ENCODE measurements at places on chromosomes 3 and 15.

- no peak for DNase-seq
Observed at GRCh38 chr3:8709287-8709686, 24.3 kb upstream of the CAV3 start.

DNA sequence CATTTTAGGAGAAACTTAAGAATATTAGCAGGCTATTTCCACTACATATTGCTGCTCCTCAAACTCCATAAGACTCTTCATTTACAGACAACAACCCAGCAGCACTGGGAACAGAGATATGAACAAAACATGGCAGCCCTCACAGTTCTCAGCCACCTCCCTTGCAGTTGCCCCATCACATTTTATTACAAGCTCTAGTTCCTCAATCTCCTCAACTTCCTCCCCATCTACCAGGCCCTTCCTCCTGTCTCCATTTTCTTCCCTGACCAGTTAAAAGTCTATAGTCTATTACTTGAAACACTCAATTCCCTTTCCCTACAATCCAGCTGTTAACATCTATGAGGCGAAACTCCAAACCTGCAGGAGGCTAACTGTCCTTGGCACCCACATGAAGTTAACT lies 412.5 kb downstream of the TBC1D5 start:
- DNase-seq = no peak

GRCh38 chr15:25713736-25714537 lies 149.2 kb downstream of the ATP10A start:
- no peak for DNase-seq

GRCh38 chr3:32531010-32531647 lies 28.5 kb upstream of the CMTM6 start:
- DNase-seq = no peak

- DNase-seq = no peak
Observed at GRCh38 chr3:44237665-44238064, 4.0 kb upstream of the TOPAZ1 start.

GRCh38 chr3:141735176-141735575 lies 2.9 kb upstream of the RNF7 start:
- no peak for DNase-seq

DNA sequence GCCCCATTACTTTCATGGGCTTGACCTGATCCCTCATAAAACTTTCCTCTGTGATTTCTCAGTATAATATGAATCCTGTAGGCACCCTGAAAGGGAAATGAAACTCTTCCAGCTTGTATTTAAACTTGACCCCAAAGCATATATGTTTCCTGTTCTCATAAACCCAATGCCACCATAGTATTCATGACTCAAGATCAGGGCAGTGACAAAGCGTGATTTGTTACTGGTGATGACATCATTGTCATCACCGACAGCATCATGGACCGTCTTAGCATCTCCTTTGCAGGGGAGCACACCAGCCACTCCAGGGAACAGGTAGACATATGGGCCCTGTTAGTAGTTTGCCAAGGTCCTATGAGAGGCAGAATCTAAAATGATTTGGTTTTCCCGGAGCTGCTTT lies 741.2 kb downstream of the NR2F2 start:
- DNase-seq = no peak

- DNase-seq = peak; percentile 28
Observed at GRCh38 chr3:157438194-157438730, 1.6 kb downstream of the PTX3 start.

DNA sequence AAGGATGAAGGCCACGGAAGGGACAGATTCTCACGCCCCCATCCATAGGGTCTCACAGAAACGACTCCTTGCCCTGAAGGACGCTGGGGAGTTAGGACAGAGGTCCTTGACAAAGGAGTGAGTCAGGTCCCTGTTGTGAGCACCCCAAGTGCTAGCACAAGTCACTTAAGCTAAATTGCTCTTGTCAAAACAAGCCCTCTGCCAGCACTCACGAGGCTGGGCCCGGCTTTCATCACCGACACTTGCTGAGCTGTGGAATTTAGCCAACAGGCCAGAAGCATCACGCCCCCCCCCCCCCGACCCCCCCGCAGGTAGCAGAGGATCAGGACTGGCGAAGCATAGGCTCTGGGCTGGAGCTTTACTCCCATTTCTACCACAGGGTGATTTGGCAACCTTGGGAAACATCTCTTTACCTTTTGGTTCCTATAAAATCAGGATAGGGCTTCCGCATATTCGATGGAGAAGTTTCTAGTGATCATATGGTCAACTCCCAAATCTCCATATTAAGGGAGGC lies 75.4 kb downstream of the ADCY5 start:
- no peak for DNase-seq

DNA sequence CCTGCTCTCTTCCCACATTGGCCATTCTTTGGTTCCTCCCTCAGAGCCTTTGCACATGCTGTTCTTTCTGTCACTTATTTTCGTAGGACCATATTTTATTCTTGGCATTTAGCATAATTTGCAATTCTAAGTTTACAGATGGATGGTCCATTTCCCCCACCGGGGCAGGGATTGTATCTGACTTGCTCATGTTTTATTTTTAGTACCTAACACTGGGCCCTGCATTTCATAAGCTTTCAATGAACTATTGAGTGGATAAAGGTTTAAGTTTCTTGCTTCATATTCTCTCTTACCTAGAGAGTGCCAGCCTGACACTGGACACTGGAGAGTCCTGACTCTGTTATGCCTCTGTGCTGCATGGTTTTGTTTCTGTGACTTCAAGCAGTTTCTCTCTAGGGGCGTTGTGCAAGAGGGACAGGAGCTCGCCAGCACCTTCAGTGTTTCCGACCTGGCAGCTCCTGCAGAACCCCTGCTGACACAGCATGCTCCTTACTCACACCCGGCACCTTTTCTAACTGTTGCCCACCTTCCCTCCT lies 87.4 kb downstream of the FLNB start:
- no peak for DNase-seq

DNA sequence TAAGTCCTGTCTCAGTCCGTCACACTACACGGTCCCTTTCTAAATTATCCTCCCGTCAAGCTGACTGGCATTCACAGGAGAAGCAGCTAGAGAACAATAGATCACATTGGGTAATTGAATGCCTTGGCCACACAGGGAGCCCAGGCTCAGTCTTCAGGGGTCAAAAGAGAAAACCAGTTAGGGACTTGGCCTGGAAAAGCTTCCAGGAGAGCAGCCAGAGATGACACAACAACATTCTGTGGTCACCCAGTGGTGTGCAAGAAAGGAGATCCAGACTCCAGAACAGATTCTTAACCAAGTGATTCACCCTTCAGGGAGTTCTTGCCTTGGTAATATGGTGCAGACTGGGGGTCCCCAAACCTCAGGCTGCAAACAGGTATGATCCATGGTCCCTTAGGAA lies 15.9 kb downstream of the ARHGAP31 start:
- DNase-seq = no peak

- DNase-seq = no peak
Observed at GRCh38 chr3:83065851-83066460, 1304.5 kb upstream of the GBE1 start.

DNA sequence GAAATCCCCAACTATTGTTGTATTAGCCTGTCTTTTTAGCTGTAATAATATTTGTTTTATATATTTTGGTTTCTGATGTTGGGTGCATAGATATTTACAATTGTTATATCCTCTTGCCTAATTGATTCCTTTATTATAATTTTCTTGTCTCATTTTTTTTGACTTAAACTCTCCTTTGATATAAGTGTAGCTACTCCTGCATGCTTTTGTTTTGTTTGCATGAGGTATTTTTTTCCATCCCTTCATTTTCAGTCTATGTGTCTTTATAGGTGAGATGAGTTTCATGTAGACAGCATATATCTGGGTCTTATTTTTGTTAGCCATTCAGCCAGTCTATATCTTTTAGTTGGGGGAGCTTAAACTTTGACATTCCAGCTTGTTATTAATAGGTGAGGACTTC lies 37.4 kb downstream of the FAIM start:
- no peak for DNase-seq

DNA sequence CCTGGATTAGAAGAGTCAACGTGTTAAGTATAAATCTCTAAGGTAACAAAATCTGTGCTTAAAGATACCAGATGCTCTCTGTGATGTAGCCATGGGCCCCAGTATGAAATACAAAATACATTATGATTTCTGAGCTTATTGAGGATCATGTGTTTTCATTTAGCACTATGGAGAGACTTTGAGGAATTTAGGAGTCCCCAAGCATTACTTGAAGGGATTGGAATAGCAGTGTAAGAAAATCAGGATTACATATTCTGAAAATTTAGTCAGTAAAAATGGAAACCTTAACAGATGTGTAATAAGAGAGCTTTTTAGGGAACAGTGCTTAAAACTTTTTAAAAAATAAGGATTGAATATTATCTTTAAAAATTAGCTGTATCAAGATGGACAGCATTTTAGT lies 35.5 kb downstream of the ECT2 start:
- no peak for DNase-seq

GRCh38 chr3:94069194-94069813 lies 6.4 kb downstream of the NSUN3 start:
- no peak for DNase-seq

- no peak for DNase-seq
Observed at GRCh38 chr15:75834021-75834420, 9.2 kb upstream of the UBE2Q2 start.

DNA sequence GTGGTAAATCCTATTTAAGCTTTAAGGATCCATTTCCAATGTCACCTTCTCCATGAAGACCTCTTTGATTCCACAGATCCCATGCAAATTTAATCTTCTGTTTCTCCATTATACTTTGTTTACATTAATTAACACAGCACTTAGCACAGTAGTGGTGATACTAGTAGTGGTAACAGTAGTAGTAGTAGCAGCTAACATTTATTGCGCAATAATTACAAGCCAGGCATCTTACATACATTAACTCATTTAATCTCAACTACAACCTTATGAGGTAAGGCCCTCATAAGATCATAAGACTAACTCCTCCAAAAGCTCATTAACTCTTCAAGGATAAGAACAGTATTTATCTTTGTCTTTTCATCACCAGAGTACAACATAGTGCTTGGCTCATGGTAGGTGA lies 54.8 kb upstream of the FSIP1 start:
- no peak for DNase-seq

- DNase-seq = no peak
Observed at GRCh38 chr3:178127221-178127620, 409.0 kb upstream of the KCNMB2 start.

DNA sequence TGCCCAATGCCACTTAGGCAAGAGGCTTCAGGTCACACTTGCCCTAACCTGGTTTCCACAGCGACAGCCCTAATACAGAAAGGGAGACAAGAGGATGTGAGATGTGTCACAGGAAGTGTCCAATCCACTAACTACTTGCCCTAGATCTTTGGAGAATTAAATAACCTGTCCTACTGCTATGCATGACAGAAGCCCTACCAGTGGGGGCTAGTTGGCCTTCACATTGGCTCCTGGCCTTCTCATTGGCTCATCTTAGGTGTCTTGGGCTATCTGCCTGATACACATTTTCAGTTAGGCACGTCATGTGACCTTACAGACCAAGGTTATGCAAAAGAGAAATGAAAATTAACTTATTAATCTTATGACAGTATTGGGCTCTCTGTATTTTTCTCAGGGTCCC lies 449.9 kb downstream of the FHIT start:
- DNase-seq = no peak

- no peak for DNase-seq
Observed at GRCh38 chr3:71304684-71305083, 278.8 kb downstream of the FOXP1 start.

DNA sequence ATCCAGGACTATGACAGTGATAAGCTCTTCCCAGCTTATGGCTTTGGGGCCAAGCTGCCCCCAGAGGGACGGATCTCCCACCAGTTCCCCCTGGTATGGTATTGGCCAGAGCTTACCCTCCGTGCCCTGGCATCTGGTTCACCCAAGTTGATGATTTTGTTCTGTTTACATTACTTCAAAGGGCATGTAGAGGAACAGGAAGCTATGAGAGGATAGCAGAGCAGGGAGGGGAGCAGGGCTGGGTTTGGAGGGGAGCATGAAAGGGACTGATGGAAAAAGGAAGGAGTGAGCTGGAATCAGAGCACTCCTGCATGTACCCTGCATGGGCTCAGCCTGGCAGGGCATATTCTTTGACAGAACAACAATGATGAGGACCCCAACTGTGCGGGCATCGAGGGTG lies 13.4 kb upstream of the BRPF1 start:
- DNase-seq = no peak

DNA sequence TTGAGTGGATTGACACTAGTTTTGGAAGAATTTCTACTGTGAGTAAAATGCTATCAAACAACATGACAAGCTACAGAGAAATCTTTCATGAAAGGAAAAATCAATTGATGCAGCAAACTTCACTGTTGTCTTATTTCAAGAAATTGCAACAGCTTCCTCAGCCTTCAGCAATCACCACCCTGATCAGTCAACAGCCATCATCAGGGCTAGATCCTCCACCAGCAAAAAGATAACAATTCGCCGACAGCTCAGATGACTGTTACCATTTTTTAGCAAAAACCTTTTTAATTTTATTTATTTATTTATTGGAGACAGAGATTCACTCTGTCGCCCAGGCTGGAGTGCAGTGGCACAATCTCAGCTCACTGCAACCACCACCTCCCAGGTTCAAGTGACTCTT lies 44.0 kb downstream of the MLH1 start:
- DNase-seq = no peak

GRCh38 chr3:2246873-2247648 lies 148.4 kb downstream of the CNTN4 start:
- no peak for DNase-seq

- DNase-seq = no peak
Observed at GRCh38 chr15:88648357-88649214, 9.8 kb downstream of the ISG20 start.

DNA sequence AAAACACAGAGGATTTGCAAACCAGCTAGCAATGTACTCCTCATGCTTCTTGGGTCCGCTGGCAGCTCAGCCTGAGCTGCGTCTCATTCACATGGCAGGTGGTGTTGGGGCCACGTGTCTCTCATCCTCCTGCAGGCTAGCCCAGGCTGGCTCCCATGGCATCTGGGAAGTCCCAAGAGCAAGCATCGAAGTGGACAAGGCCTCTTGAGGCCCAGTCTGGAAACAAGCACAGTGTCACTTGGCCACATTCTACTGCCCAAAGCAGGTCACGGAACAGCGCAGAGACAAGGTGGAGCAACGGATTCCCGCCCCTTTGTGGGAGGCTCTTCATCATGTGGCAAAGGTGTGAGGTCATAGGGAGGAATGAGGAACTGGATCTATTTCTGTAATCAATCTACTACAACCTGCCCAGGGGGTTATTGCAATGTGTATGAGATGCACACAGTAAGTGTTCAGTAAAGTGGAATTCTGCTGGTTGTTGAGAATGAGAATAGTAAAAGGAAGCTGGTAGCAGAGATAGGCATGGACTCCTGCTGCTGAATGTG lies 128.3 kb downstream of the TPRA1 start:
- DNase-seq = no peak

- DNase-seq = no peak
Observed at GRCh38 chr15:69088300-69088965, 72.0 kb upstream of the GLCE start.

GRCh38 chr3:64717872-64718613 lies 30.2 kb upstream of the ADAMTS9 start:
- no peak for DNase-seq

GRCh38 chr3:116340680-116341216 lies 104.5 kb downstream of the LSAMP start:
- DNase-seq = no peak

- DNase-seq = no peak
Observed at GRCh38 chr3:98445949-98446406, 17.0 kb upstream of the OR5K1 start.

- DNase-seq = no peak
Observed at GRCh38 chr3:26621906-26622620, 509 bp upstream of the LRRC3B start.

- DNase-seq = no peak
Observed at GRCh38 chr3:1843111-1843510, 255.6 kb upstream of the CNTN4 start.

Data from HEK293T (cell line).